ENCODE measurements at places on chromosomes 12 and 14.

DNA sequence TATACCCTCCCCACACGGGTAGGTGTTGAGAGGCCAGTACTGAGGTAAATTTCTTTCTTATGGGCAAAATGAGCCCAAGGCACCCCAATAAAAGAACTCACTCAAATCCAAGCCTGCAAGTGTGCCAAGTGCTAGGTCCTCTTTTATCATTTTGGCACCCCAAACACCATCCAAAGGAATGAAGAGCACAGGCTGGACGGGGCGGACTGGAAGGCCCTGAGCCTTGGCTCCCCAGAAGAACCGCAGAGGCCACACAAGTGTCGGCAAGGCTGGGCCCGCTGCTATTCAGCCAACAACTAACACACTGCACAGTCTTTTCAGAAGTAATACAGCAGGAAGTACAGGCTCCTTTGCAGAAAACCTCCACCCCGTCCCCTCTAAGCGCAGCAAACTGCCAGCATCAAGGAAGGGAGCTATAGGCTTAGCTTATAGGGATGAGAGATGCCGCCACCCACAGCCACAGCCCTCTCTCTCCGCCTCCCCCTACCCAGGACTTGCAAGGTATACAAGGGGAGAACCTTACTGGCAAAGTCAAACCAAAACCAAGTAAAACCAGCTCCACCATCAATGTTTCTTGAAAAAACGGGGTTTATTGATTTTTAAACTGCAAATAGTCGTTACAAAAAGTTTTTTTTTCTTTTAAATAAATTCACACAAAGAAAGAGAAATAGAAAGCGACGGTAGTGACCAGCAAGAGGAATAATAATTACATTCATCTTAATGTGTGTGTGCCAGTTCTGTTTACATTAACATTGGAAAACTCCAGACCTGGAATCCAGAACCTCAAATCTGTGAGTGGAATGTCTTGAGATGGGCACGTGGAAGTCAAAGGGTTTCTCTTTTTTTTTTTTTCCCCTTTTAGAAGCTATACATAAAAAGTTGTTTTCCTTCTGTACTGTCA, 5.5 kb downstream of the ZFP36L1 start:
- no peak for DNase-seq

DNA sequence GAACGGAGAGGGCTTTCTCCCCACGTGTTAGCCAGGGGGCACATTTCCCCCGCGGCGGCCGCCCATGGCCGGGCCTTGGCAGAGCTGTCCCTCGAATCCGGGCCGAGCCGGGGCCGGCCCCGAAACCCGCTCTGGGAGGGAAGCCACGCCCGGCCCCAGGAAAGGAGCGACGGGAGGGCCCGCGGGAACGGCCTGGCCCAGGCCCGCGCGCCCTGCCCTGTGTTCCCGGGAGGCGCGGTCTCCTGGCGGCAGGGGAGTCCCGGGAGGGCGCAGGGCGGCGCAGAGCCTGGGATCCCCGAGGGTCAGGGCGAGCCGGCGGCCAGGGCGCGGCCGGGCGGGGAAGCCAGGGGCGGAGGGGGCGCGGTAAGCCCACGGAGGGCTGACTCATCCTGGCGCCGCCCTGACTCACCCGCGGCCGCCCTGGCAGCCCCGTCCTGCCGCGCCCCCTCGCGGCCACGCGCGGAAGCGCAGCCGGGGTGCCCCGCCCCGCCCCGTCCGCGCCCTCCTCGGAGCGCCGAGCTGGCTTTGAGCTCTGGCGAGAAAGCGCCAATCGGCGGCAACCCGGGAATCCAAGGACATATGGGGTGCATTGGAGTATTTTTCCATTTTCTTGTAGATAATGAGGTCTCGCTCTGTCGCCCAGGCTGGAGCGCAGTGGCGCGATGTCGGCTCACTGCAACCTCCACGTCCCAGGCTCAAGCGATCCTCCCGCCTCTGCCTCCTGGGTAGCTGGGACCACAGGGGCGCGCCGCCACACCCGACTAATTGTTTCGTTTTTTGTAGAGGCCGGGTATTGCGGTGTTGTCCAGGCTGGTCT, 31.8 kb upstream of the PLEKHG6 start:
- DNase-seq, result peak; percentile 87

DNA sequence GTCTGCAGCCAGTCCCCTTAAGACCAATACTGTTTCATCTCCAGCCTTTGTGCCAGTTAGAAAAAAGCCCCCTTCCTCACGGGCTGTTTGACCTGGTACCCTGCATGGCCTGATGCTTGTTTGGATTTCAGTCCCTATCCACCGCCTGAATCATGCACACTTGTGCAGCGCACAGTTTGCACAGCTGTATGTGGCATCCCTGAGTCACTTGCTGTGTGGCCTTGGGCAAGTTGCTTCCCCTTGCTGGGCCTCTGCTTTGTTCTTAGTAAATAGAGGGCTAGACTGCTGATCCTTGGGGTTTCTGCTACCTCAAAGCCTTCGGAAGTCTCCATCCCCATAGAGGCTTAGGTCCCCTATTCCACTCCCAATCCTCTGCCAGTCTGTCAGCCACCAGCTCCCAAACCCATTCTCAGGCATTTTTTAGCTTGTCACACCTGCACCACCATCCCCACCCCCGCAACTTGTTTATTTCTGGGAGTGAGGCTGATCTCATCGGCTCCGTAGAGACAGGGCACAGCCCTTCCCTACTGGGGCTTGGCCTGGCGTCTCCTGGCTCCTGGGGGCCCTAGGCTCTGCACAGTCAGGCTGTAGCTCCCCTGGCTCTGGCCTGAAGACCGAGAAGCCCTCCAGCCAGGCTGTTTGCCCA, 8.8 kb downstream of the KRT80 start:
- DNase-seq, result no peak

DNA sequence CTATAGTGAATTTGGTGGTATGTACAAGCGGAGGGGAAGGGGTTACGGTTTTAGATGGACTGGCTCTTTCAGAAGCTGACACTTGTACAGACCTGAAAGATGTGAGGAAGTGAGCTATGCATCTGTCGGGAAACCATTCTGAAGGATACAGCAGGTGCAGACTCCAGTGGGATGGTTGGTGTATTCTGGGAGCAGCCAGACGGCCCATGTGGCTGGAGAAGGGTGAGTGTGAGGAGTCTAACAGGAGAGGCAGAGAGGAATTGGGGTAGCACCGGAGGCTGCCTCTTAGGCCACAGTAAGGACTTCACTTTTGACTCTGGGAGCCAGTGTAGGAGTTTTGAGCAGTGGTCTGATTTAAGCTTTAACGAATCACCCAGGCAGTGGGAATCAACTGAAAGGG, 90.7 kb downstream of the APAF1 start:
- no peak for DNase-seq

DNA sequence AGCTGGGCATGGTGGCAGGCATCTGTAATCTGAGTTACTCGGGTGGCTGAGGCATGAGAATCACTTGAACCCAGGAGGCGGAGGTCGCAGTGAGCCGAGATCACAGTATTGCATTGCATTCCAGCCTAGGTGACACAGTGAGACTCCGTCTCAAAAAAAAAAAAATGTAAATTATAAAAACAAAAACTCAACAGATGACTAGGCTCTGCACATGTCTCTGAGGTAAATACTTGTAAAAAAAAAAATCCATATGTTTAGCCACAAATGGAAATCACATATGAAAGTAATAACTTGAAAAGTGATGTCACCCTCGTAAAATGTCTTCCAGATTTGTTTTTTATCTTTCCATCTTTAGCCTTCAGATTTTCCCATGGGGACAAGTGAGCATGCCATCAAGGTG, 85.0 kb downstream of the KICS2 start:
- DNase-seq, result no peak

DNA sequence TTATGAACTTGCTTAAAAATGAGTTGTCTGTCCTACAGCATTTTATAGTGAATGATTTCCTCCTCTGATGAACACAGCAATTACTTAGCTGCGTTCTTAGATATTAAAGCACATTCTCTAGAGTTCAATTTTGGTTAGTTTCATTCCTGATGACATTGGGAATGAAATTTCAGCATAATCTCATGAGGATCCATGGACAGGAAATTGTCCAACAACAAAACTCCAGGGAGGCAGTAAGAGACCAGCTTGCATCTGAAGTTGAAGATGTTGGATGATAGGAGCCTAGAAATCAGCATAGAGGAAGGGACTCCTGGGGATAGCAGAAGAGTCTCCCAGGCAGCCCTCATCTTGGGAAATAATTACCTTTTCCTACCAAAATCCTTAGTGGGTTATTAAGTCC, 128.7 kb upstream of the RAP1B start:
- DNase-seq, result no peak

GRCh38 chr12:114817571-114818425, 133.8 kb upstream of the TBX3 start:
- DNase-seq, result no peak

- no peak for DNase-seq
Observed at GRCh38 chr14:94127330-94127729, 2.1 kb downstream of the IFI27L2 start.

DNA sequence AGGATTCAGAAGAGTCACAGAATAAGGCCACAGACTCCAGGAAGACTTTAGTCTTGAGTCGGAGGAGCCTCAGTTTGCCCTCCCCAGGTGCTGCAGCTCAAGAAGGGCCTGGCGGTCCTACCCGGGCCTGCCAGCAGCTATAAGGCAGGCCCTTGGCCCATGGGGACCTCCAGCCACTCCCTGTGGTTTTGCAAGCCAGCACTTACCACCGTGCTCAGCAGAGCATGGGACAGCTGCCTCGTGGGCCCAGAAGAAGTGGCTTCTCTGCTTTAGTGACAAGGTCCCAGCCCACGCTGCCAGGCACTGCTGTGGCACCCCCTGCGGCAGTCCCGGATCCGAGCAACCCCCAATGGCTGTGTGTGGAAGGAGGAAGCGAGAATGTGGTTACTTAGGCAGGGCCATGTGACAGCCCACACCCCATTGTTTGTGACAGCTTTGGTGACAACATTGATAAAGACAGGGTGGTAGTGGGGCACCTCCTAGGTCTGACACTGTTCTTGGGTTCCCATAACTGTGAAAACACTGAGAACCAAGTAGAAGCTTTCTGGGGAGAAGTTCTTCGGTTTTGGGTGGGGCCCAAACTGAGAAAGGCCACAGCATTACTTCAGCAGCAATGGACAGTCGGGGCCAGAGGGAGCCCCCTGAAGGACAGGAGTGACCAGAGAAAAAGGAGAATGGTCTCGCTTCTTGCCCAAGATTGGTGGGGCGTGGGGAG, at the start of gene SELPLG:
Gene SELPLG (minus strand): TSS at position 361 of the 715 bp plus-strand sequence. CDS start 9,587 bp downstream, outside the sequence.
- DNase-seq, result peak; percentile 91

DNA sequence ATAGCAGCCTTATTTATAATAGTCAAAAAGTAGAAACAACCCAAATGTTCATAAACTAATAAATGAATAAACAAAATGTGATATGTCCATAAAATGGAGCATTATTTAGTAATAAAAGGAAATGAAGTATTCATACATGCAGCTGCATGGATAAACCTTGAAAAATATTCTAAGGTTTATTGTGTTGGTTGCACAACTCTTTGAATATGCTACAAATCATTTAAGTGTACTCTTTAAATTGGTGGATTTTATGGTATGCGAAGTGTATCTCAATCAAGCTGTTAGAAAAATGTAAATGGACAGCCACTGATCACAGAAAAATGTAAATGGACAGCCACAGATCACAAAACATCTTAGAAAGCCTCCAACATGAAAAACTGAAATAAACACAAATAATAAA, 73.2 kb upstream of the SLC38A4 start:
- no peak for DNase-seq

GRCh38 chr12:43145481-43145880, 406.5 kb downstream of the ADAMTS20 start:
- DNase-seq, result no peak

DNA sequence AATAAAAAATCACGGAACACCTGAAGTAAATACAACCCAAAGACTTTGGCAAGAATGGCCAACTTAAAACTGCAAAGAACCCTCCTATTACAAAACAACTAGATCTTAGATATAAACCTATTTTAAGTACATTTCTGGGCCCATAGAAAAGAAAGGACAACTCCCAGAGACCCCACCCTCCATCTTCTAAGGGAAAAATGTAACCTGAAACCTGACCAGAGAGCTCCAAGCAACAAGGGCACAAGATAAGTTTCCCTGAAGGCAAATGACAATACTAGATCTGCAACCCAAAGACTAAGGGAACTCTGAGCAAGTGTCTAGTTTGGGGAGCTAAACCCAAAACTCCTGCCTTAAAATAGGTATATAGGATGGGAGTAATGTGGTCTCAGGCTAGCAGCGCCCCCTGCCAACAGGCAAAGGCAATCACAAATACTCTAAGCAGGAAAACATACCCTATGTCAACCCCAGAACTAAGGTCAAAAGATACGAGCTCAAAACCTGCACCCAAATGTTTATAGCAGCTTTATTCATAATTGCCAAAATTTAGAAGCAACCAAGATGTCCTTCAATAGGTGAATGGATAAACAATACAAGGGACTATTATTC, 218.9 kb downstream of the ITPR2 start:
- peak; percentile 8 for DNase-seq

DNA sequence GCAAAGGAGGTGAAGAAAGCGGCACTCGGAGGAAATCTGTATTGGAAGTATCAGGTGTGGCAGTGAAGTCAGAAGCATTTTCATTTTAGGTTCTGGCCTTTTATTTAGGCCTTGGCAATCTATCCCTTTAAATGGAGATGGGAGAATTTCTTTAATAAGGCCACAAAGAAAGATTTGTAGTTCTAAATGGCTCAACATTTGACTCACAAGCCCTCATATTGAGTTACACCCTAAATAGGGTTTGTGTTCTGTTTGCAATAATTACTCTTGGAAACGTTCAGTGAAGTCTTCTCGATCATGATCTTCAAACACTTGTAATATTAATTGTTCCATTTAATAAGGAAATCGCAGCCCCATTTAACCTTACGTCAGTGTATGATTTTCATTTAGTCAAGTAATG, 25.3 kb upstream of the TMEM260 start:
- no peak for DNase-seq

DNA sequence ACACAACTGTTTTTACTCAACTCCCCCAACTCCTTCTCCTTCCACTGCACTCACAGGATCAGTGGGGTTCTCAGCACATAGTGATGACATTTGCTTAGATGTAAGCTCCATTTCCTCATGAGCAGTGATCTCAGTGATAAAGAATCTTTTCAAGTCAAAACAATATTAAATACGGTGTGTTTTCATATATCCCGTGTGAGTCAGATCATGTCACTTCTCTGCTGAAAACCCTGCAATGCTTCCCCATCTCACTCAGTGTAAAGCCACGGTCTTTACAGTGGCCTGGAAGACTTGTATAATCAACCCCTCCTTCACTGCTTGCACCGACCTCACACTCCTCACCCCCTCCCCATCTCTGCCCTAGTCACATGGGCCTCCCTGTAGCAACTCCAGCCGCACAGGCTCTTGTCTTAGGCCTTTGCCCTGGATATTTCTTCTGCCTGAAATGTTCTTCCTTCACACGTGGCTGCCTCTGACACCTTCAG, 149.7 kb upstream of the ARHGAP5 start:
- no peak for DNase-seq

- no peak for DNase-seq
Observed at GRCh38 chr12:50390316-50390741, 6.1 kb downstream of the FAM186A start.

GRCh38 chr12:62834406-62834805, 100.5 kb downstream of the PPM1H start:
- no peak for DNase-seq
